Stimulated activated CD4-positive, alpha-beta T cell treated with anti-CD3 and anti-CD28 coated beads, Interleukin-15, amount 100 ng/mL, for 48 hours (primary cell): ENCODE measurements at places on chromosomes 1 and 21.
A peak's percentile ranks its signal among the peaks of the same experiment; 100 is the strongest.

DNA sequence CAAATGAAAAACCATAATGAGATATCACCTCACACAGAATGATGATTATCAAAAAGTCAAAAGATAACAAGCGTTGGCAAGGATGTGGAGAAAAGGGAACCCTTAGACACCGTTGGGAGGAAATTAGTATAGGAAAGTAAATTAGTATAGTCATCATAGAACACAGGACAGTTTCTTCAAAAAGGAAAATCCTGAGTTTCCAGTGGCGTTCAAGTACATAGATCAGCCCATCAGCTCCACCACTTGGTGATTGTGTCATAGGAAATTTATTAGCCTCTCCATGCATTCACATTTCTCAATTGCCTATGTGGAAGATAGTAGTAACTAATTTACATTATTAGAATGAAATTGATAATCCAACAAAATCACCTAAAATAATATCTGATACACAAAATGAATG lies 20.8 kb upstream of the GBP2 start:
- DNase-seq = no peak

DNA sequence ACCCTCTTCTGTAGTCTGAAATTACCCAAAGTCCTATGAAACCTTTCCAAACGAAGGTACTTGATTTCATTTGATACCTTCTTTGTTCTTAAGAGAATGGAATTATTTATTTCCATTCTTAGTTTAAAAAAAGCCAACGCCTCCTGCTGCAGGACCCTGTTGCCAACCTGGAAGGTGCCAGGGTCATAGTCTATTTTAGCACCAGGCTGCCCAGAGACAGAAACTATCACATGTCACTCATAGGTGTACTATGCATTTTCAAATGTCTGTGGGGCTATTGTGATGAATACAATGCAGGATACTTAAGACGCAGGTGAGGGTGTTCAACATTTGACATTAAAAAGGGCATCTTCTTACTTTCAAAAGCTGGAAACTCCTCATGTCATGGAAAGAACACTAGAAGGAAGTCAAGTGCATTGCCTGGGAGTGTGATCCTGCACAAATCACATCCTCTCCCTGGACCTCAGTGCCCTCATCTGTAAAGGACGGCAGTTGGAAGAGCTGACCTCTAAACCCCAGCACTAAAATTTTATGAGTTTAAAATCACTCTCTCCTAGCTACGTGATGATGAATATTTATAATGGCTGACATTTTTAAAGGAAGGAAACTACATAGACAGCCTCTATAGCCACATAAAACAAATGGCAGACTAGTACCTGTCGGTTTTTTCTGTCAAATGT lies 107.3 kb upstream of the SYT6 start:
- no peak for DNase-seq

GRCh38 chr1:67162954-67163353 lies 3.3 kb upstream of the IL23R start:
- peak; percentile 43 for DNase-seq

DNA sequence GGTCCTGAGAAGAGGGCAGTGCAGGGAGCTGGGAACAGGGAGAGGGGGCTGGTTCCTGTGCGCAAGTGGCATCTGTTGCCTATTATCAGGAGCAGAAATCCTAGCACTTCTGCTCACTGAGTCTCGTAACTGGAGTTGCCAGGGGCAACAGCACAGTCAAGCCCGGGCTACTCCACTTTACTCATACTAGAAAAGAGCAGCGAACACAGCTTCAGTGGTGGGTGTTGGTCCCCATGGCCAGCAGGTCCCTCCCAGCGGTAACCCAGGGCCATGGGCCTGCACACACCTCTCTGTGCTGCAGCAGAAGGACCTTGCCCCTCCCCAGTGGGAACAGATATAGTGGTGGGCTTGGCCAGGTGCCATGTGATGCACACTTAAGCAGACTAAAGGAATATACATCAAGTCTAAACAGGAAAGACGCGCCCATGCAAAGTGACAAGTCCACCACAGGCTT lies 8.5 kb downstream of the PYCR2 start:
- no peak for DNase-seq

DNA sequence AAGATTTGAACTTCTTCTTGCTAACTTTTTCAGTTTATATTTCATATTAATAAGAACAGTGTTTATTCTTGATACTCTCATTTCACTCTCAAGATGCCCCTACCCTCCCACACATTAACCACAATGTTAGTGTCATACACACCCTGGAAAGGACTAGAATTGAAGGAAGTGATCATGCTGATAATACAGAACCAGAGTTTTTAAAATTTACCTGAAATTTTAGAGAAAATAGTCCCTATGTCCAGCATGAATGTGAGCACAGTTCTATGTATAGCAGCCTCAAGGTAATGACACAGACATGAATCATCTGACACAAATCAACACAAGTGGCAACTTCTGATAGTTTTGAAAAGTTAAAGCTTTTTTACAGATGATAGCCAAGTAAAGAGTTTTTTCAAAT lies 26.0 kb downstream of the RGS1 start:
- DNase-seq = no peak

- DNase-seq = peak; percentile 78
Observed at GRCh38 chr21:17611414-17612022, 1.2 kb downstream of the BTG3 start.

- DNase-seq = no peak
Observed at GRCh38 chr1:13701271-13701640, 1.3 kb downstream of the PRDM2 start.

DNA sequence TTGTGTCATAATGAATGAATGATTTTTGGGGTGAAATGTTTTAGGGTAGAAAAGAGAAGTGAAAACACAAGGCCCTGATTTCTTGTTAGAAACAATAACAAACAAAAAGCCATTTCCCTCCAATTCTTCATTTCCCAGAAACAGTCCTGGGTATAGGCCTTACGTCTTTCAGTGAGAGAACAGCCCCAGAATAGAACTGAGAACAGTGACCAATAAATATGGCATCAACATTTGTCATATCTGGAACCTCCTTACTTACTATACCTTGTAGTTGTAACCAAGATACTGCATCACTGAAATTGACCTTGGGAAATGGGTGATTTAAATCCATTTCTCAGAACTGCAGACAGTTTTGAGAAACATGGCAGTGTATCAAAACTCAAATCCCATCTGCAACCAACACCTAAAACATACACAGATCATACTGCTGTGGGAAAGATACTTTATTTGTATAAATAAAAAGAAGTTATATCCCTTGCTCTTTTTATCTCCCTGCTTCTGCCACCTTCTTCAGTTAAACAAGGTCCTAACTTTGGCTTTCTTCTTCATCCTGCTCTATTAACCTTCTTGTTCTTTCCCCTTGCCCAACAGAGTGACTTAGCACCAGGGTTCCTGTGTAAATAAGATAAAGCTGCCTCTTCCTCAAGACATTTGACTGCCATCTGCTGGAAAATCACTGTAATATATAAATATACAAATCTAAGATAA lies 19.5 kb downstream of the XKR8 start:
- no peak for DNase-seq

GRCh38 chr1:56065729-56066128 lies 513.6 kb downstream of the PLPP3 start:
- no peak for DNase-seq

DNA sequence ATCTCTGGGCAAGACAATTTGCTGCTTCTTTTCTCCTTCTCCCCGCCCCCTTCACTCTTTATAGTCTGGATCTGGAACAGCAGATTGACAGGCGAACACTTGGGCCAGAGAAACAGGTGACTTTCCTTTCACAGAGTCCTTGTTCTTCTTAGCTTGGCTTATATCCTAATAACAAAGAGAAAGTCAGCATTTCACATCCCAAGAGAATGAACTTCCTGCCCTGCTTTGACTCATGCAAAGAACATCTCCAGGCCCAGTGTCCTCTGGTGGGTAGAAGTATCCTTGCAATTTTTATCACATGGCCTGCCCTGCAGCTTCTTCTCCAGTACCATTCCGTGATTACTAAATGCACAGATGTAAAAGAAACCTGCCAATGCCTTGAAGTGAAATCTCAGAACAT lies 764.4 kb downstream of the ADGRL2 start:
- no peak for DNase-seq

DNA sequence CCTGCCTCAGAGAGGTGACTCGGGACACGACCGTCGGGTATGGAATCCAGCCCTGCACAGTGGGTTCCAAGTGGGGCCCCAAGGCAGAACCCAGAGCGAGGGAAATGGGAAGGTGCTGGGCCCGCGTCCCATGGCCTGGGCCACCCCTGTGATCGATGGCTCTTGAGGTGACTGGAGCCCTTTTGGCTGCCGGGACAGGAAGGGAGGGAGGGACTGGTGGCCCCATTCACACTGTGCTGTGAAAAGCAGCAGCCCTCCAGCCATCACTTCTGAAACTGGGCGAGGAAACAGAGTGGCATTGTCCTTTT lies 110.4 kb upstream of the IFFO2 start:
- DNase-seq = no peak

DNA sequence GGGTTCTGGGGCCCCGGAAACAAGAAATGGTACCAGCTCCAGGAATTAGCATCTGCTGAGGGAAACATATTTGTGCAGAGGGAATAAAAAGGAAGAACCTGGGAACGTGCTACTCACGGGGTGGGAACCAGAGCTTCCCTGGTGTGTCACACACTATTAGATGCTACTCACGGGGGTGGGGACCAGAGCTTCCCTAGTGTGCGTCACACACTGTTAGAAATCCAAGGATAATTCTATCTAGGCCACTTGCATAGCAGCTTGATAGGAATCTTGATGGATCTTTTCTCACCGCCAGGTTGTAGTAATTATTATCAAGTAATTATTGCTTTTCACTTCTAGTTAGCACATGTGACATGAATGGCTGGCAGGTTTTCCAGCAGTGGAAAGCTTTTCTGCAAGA lies 54.5 kb upstream of the SCCPDH start:
- DNase-seq = no peak

- no peak for DNase-seq
Observed at GRCh38 chr1:87231703-87232367, 96.8 kb upstream of the LMO4 start.

DNA sequence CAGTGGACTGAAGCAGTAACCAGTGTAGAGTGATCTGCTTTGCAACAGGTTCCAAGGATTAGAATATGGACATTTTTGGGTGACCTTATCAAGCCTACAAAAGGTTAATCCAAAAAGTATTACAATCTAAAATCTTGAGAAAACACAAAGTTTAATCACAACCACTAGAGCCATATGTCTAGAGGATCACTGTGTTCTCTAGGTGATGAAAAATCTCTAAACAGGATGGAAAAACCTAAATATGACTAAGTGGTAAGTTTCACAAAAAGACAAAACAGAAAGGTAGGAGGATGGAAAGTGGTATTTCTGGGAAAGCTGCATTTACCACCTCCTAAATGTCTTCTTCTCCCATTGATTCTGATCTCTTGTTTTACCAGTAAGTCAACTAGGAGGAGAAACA lies 411.1 kb upstream of the CXADR start:
- no peak for DNase-seq

GRCh38 chr1:109281680-109282496 lies 1.1 kb downstream of the PSRC1 start:
- no peak for DNase-seq

- no peak for DNase-seq
Observed at GRCh38 chr1:189538271-189538670, 939.4 kb downstream of the BRINP3 start.

DNA sequence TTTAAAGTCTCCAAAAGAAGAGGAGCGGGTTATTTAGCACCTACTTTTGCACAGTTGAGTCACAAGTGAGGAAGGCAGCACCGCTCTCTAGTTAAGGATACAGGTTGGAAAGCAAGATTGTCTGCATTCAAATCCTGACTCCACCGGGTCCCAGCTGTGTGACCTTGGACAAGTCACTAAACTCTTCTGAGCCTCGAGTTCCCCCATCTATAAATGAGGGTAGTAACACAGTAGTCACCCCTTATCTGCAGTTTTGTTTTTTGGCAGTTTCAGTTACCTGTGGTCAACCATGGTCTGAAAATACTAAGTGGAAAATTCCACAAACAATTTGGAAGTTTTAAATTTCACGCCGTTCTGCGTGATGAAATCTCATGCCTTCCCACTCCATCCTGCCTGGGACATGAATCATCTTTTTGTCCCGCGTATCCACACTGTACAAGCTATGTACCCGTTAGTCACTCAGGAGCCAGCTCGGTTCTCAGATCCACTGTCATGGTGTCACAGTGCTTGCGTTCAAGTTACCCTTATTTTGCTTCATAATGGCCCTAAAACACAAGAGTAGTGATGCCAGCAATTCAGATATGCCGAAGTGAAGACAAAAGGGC lies 49.4 kb downstream of the CAPZB start:
- DNase-seq = no peak

GRCh38 chr1:205681364-205681763 lies 1.1 kb upstream of the SLC45A3 start:
- no peak for DNase-seq

- no peak for DNase-seq
Observed at GRCh38 chr1:202811296-202812175, 782 bp downstream of the PCAT6 start.

GRCh38 chr1:156773607-156774006 lies 6.3 kb downstream of the PRCC start:
- DNase-seq = no peak

DNA sequence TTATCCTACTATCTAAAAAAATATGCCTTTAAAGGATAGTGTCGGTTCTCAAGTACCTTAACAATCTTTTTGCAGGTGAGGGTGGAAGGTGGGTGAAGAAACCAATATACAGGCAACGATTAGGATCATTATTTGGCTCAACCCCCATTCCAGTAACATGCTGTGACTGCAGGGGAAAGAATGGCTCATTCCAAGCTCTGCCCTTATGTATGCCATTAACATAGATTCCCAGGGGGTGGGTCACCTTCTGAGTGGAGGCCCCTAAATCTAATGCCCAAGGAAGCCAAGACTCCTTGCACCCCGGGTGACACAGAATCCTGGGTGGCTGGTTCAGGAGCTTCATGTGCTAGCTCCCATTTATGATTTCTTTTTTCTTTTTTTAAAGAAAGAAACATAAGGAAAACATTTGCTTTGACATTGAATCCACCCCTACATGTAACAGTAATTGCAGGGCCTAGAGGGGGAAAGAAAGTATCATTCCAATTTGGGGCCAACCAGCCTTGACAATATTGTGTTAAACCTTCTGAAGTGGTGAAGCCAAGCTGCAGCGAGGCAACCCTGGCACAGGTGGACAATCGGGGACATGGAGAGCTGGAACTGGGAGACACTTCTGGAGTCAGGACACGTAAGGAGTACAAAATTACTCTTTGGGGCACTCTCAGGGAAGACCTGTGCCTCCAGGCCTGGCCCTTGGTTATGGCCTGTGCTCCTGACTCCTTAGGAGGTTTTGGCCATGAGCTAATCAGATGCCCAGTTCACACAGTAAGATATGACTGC lies 200.3 kb downstream of the PBX1 start:
- no peak for DNase-seq

DNA sequence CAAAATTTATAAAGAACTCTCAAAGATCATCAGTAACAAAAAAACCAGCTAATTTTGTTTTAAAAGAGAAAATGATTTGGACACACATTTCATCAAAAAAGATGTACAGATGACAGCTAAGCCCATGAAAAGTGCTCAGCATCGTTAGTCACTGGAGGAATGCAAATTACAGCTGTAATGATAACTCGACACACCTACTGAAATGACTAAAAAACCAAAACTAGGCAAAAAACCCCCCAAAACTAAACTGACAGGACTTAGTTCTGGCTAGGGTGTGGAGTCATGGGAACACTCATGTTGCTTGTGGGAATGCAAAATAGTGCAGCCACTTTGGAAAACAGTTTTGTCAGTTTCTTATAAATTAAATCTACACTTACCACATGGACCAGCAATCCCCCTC lies 59.5 kb downstream of the CNIH3 start:
- DNase-seq = no peak

- no peak for DNase-seq
Observed at GRCh38 chr1:12597792-12598191, 20.2 kb downstream of the DHRS3 start.
